ENCODE measurements at places on chromosomes 4 and X. TPM values are rescaled to one million over a fixed set of nuclear protein-coding genes. Genes with fewer than 3 reads are reported as not detected.

DNA sequence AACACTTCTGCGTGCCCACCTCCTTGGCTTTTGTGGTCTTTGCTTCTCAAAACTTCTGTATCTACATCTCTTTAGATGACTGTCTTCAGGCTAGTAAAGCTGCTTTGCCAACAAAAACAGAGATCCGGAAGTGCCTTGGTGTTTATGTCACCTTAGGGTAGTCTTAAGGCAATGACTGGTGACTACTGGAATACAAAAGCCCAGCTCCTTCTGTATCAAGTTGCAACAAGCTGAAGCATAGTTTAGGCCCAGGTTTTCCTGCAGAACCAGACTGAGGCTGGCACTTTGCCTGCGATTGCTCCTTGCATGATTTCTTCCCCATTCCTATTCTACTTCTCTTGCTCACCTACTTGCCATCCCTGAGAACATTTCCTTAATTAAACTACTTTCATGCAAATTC is 333.8 kb downstream of the DMD start:
- DNase-seq, result no peak

DNA sequence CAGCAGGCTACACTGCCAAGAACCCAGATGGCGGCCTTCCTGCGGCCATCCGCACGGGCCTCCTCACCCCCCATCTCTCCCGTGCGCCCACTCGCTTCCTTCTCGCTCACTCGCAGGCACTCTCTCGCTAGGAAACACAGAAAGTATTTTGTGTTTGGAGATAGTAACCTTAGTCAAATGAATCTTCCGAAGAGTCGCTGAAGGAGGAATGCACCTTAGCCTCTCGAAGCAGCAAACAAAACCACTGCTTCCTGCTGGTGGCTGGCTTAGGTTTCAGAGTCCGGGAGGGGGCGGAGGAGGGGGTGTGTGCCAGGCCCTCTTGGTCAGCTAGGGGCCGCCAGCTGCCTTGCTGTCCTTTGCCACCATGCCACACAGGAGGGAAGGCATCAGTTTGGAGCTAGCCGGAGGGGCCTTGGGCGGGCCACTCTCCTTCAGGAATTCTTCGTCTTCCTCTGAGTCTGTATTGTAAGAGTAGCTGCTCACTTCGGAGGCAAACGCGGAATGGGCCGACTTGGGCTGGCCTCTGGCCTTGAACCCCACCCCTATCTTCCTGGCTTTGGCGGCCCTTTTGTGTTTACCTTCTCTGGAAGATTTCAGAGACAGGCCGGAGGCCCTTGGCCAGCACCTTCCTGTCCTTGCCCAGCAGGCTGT is 73.2 kb upstream of the UCP1 start:
- DNase-seq, result no peak

DNA sequence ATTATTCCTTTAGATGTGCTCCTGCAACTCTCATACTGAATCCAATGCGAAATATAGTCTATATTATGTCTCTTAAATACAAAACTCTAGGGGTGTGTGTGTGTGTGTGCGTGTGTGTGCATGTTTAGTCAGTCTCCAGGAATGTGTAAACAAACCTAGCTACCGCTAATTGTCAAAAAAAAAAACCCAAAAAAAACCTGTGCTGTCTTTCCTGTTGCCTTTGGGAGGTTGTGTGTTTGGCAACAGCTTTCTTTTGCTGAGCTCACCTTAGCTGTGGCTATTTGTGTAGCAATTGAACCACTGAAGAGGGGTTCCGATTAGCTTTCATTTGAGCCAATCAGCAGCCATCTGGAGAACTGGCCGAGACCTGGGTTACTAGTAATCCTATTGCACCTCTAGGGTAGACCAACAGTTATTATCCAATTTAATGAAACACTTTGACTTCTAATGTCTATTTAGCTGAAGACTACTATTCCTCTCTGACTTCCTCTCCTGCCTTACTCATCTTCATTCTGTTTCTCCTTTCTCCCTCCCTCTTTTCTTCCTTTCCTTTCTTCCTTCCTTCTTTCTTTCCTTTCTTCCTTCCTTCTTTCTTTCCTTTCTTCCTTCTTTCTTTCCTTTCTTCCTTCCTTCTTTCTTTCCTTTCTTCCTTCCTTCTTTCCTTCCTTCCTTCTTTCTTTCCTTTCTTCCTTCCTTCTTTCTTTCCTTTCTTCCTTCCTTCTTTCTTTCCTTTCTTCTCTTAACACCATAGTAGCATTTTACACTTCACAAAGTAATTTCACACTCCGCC is 471.1 kb downstream of the GBA3 start:
- no peak for DNase-seq

- no peak for DNase-seq
These were observed 86.9 kb downstream of the MBNL3 start for GRCh38 chrX:132401935-132402334.

GRCh38 chr4:125461676-125462363 is 147.1 kb downstream of the FAT4 start:
- DNase-seq, result no peak

- DNase-seq, result no peak
These were observed 124.8 kb downstream of the SNCA start for GRCh38 chr4:89712141-89712540.

DNA sequence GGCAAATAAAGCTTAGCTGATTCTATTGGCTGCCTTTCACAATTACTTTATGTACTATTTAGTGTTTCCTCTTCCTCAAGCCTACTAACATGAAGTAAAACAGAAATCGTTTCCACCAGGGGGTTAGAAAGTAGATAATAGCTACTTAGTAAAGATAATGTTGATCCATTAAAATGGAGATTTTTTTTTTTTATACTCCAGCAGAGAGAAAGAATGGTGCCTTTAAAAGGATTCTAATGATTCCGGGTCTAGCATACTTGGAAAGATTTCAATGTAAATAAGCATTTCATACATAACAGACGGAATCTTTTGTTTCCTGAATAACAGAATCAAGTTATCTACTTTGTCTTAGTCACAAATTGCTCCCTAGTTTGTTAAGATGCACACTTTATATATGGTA is 37.1 kb downstream of the GK start:
- DNase-seq, result no peak

DNA sequence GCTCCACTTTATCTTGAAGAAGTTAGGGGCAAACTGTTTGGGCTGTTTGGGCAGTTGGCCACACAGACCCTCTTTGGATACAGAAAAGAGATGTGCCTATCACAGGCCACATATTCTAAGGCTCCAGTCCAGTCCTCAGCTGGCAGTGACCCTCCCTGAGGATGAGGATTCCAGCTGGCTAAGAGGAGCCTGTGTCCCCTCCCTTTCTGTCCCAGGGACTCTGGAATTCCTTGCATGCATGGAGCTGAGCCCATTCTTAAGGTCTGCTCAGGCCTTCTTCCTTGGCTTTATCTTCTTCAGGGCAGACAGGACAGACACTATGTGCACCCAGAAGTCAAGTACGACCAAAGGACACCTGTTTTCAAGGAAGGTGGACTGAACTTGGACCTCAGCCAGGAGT is 23.8 kb upstream of the GK2 start:
- DNase-seq, result no peak

DNA sequence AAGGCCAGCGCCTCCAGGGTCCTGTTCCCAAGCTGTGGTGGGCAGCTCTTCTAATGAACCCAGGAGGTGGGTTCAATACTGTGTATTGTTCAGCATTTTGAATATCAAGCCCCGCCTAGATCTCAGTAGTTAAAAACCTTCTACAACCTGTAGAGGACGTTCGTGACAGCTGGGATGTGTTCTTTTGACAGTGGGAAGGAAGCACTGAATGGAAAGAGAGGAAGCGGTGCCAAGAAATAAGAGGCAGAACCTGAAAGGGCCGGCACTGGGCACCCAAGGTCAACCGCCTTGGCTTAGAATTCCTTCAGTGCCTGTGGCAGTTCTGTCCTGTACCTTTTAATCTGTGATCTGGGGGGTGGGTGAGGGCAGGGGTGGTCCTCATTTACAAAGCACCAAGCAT is 73.1 kb downstream of the CC2D2A start:
- DNase-seq, result no peak

GRCh38 chrX:151870602-151871001 is 42.1 kb upstream of the MAGEA4 start:
- no peak for DNase-seq

- no peak for DNase-seq
These were observed 18.4 kb downstream of the CT47B1 start for GRCh38 chrX:120857240-120857639.

DNA sequence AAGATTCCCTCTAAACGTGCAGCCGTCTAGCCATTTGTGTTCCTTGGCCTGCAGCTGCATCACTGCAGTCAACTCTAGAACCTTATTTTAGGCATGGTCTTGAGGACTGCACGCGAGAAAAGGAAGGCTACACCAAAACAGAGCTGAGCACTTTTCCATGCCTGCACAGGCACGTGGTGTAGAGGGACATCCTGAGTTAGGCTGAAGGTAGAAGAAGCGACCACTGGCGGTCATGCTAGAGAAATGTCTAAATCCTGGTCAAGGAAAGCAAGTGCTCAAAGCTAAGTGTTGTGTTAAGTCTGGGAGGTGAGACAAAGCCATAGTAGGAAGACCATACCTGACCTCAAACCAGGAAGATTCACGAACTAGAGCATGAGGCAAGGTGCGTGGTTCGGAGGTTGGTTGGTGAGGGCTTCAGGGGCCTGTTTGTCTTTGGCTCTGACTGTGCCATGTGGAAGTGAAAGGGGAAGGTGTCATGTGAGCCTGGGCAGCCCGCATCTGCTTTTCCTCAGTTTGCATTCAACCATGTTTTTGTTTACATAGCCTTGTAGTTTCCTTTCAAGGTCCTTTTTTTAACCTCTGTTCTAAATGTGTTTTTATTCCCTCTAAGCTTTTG is 203.8 kb downstream of the AASDH start:
- no peak for DNase-seq

DNA sequence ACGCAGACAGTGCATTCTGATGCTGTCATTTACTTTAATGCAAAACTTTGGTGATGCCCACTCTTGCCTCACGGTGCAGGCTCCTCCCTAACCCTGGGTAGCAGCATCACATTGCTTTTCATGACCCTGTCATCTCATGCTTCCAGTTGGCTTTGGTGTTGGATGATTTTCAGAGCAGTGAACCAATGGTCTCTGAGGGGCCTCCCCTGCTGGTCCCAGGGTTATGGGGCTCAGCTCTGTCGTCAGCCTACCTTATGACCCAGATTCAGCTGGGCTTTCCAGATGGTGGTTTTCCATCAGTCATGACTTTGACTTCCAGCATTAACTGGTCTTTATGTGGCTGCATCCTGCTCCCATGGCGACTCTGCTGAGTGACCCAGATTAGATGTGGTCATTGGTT is 56.0 kb downstream of the NOP14 start:
- no peak for DNase-seq

GRCh38 chr4:13399257-13399656 is 84.9 kb downstream of the RAB28 start:
- DNase-seq, result no peak

DNA sequence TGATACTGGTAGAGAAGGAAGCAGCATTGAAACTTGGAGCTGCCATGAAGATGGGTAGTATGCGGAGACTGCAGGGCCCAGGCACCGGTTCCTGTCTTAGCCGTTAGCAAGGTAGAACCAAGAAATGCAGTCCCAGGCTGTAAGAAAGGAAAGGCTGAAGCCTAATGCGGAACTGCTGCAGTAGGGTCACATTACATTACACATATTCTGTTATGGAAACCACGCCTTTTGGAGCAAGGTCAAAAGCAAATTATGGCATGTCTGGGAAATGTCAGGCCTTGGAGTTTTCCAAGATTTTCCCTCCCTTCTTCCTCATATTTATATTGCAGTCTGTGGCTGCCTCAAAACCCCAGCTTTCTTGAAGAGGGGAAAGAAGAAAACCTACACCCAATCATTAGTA is 204.8 kb upstream of the RASGEF1B start:
- DNase-seq, result peak; percentile 37

DNA sequence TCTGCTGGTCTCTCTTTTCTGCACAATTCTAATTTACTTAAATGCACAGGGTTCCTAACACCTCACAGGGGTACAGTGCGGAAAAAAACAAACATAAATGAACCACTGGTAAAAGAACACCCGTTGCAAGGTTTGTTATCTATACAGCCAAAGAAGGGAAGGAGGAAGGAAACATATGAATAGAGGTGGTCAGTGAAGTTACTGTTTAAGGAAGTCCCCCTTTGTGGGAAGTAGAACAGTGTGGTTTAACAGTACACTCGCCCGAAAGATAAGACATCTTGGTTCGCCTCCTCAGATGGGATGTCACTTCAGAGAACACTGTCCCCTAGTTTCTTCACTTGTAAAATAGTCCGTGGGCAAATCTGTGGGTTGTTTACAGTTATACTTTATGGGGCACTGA is 57.5 kb downstream of the TEC start:
- DNase-seq, result no peak

DNA sequence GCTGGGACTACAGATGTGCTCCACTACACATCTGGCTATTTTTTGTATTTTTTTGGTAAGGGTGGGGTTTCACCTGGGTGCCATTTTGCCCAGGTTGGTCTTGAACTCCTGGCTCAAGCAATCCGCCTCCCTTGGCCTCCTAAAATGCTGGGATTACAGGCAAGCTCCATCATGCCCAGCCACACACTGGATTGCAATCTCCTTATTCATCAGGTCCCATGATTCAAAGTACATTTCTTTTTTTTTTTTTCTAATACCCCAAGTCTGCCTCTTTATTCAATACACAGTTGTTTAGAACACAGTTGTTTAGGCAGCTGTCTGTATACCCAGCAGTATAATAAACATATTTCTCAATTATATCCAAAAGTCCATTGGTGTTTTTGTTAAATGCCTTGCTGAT is 130.3 kb upstream of the ARSJ start:
- no peak for DNase-seq

GRCh38 chr4:11805842-11806241 is 377.1 kb upstream of the HS3ST1 start:
- no peak for DNase-seq

GRCh38 chr4:41835321-41835995 is 86.9 kb upstream of the PHOX2B start:
- no peak for DNase-seq

MAGEC3 gene
- total RNA-seq, result not detected

TLR1 gene
- 32.3 TPM for total RNA-seq

ERVMER34-1 gene
- total RNA-seq, result 0.26 TPM

GPRASP1 gene
- 26.4 TPM for total RNA-seq

ZFP42 gene
- not detected for total RNA-seq

EPHA5 gene
- total RNA-seq, result 10.4 TPM

ARHGAP36 gene
- 0.55 TPM for total RNA-seq

BEND2 gene
- not detected for total RNA-seq

PCYT1B gene
- total RNA-seq, result not detected

TRPC5OS gene
- total RNA-seq, result not detected
